ENCODE measurements at places on chromosomes 7 and 10.
A peak's percentile ranks its signal among the peaks of the same experiment; 100 is the strongest.

- ATAC-seq, result no peak
These were observed 41.4 kb upstream of the ANLN start for GRCh38 chr7:36348256-36348655.

GRCh38 chr10:62651341-62651740 is 153.2 kb upstream of the ADO start:
- no peak for ATAC-seq

GRCh38 chr7:27113991-27114769 is 11.7 kb upstream of the HOXA2 start:
- peak; percentile 21 for ATAC-seq

DNA sequence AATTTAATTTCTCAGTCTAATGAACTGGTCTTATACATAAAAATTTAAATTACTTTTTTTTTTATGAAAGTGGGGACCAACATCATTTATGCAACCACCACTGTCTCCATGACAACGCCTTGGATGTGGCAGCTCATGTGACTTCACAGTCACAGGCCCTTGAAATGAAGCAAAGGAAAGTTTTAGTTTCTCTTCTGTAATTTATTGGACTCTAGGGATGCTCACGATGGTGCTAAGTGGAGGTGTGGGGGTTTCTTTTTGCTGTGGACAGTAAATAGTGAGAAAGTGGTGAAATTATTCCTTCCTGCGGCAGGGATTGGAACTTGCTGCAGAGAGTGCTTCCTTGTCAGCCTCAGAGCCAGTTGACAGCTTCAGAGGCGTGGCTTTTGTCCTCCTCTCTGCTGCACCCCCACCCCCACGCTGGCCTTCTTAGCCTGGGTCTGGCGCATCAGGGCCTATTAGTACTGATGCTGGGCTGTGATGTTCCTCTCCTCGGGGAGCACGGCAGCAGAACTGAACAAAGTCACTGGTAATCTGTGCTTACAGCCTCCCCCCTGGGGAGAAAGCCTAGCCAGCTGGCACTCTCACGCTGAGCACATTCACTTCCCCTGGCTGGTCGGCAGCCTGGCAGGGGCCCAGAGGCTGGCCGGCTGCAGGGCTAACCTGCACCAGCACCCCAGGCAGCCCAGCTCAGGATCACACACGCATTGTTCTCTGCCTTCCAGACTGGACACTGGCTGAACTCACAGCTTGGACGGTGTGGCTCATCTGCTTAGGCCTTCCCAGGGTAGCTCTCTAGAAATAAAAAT is 517.5 kb upstream of the GALNT17 start:
- ATAC-seq, result peak; percentile 88

All from stimulated activated memory B cell treated with anti-CD40 and anti-IgM and Interleukin-4, amounts not matched to agents 10 μg/mL and 1 μg/mL and 100 μg/mL, for 72 hours (primary cell).